ENCODE measurements at places on chromosomes 2 and 18.

DNA sequence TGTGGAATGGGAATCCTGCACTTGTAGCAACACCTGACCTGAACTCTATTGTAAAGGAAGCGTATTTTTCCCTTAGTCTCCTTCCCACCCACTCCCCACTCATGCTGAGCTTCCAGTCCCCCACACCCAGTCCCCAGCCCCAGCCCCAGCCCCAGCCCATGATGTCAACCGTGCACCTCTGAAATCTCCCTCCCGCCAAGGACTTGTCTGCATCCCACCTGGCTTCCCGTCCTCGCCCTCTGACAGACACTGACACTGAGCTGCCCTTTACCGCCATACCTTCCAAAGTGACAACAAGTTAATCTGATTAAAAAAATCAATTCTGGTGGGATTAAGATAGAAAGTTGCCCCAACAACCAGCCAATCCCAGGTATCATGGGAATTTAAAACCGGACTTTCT is 213.6 kb upstream of the CELF4 start:
- no peak for DNase-seq

- peak; percentile 90 for DNase-seq
These were observed at the start of gene EFR3B for GRCh38 chr2:25041928-25042320. TSS of gene EFR3B (plus strand) at chr2:25042076. CDS start at chr2:25042313, 237 bp downstream.

DNA sequence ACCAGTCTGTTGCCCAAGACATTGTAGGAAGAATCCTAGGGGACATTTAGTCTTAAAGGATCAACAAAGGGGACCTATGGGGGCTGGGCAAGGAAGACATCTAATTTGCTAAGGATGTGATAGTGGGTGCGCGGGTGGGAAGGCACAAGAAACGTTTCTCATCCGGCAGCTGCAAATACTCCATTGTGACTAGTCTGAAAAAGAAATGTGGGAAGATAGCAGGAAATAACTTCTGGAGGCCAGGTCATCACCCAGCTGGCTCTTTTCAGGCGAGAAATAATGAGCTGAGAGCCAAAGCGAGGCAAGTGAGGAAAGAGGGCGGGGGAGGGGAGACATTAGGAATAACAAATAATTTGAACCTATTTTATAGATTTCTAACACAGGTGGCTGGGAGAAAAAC is 70.3 kb upstream of the NCK2 start:
- no peak for DNase-seq

DNA sequence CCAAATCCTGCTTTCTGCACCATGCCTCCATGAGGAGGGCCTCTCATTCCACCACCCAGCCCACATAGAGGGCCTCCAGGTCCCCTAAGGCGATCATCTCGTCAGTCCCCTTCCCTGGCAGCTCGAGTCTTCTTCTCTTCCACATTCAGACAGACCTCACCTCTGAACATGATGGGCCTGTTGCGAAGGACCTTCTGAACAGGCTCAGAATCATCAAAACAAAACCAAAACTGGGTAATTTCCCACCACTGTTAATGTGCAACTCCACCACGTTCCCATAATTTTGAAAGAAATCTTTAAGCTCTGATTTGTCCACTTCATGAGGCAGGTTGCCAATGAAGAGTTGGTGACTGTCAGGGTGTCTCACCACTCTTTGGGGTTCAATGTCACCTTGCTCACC is 20.4 kb downstream of the ZRANB3 start:
- DNase-seq: no peak

GRCh38 chr2:143356736-143357446 is 227.7 kb downstream of the ARHGAP15 start:
- no peak for DNase-seq

GRCh38 chr2:201796478-201796865 is 9.9 kb upstream of the CDK15 start:
- no peak for DNase-seq

Measured in activated T-cell treated with anti-CD3 and anti-CD28 coated beads, Interleukin-2, amount 50 U/mL, for 72 hours (primary cell).